ENCODE measurements at places on chromosomes 2 and 18. TPM values are rescaled to one million over a fixed set of nuclear protein-coding genes. Genes with fewer than 3 reads are reported as not detected.

The FNDC4 gene
- 24.0 TPM for total RNA-seq

The SERPINB11 gene
- total RNA-seq: not detected

The ECEL1 gene
- total RNA-seq: not detected

The IL36B gene
- total RNA-seq: not detected

The CDH2 gene
- 2.0 TPM for total RNA-seq

The GNAL gene
- total RNA-seq: 12.8 TPM

The CNDP1 gene
- total RNA-seq: not detected

The RNF125 gene
- total RNA-seq: 19.6 TPM

The CCL20 gene
- total RNA-seq: not detected

The IL1F10 gene
- not detected for total RNA-seq

The NEUROD1 gene
- total RNA-seq: not detected

The KCNS3 gene
- 13.9 TPM for total RNA-seq

The AQP12A gene
- total RNA-seq: not detected

The CFAP221 gene
- total RNA-seq: 1.3 TPM

The SATB2 gene
- 4.1 TPM for total RNA-seq

The CXCR2 gene
- total RNA-seq: 0.60 TPM

The GPR45 gene
- total RNA-seq: not detected

The CYRIA gene
- total RNA-seq: 25.7 TPM

The DSG2 gene
- total RNA-seq: 33.5 TPM

The RGPD3 gene
- total RNA-seq: 1.1 TPM

The SCG2 gene
- 0.25 TPM for total RNA-seq

The CHRNG gene
- not detected for total RNA-seq

The SH3BP4 gene
- total RNA-seq: 66.9 TPM

The TXNL4A gene
- total RNA-seq: 31.0 TPM

The KCMF1 gene
- 71.9 TPM for total RNA-seq

The DSG4 gene
- 0.09 TPM for total RNA-seq

The LRP1B gene
- total RNA-seq: 7.6 TPM

The FBXO15 gene
- 0.60 TPM for total RNA-seq

The PROKR1 gene
- total RNA-seq: 1.7 TPM

The C1GALT1C1L gene
- total RNA-seq: 1.2 TPM

The C18orf54 gene
- 0.96 TPM for total RNA-seq

The CGREF1 gene
- total RNA-seq: 4.5 TPM

The TLX2 gene
- total RNA-seq: not detected

The MTERF4 gene
- total RNA-seq: 26.9 TPM

The HOXD13 gene
- not detected for total RNA-seq

The NEB gene
- total RNA-seq: 1.9 TPM

The LYPD6B gene
- total RNA-seq: not detected

The MDH1B gene
- total RNA-seq: 0.63 TPM

Measured in omental fat pad (tissue), 4 donors.